ENCODE measurements at places on chromosomes 7 and 10.

- no peak overlapping the region for H3K4me3 ChIP-seq
- H3K27ac ChIP-seq = no peak overlapping the region
Measured at GRCh38 chr7:152647009-152647408, 28.9 kb downstream of the XRCC2 start.

GRCh38 chr10:35569111-35569707 is 35.9 kb upstream of the GJD4 start:
- no peaks in the 10 kb centered on the region for H3K27me3 ChIP-seq
- H3K4me3 ChIP-seq = peak overlapping the region; percentile 13
- peaks cover 43% of the 10 kb centered on the region for H3K36me3 ChIP-seq
- peak overlapping the region; percentile 98 for H3K27ac ChIP-seq

GRCh38 chr10:63466144-63466935 is 563 bp upstream of the JMJD1C start:
- H3K27me3 ChIP-seq = no peaks in the 10 kb centered on the region
- H3K36me3 ChIP-seq = peaks cover 20% of the 10 kb centered on the region

DNA sequence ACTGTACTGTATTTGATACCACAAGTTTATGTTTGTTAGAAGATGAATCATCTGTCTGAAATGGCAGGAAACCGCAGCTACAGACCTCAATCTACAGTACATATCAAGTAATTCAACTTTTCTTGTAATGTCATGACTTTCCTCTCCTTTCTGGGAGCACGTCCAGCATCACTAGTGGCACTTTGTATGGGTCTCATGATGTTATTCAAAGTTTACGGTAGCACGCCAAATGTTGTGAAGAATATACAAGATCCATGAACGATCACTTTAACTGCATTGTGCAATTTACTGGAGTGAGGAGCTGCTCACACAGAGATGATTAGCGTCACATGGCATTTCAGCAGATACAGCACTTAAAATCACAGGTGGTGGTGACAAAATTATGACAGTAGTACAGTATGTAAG is 257.8 kb upstream of the GNAI1 start:
- DNase-seq = no peak
- no peaks in the 10 kb centered on the region for H3K27me3 ChIP-seq
- H3K27ac ChIP-seq = no peak overlapping the region

GRCh38 chr7:28358423-28358868 is 53.9 kb upstream of the CREB5 start:
- H3K4me1 ChIP-seq = peaks cover 50% of the 10 kb centered on the region
- H3K36me3 ChIP-seq = peaks cover 6% of the 10 kb centered on the region
- DNase-seq = no peak
- peaks cover 8% of the 10 kb centered on the region for H3K27me3 ChIP-seq

DNA sequence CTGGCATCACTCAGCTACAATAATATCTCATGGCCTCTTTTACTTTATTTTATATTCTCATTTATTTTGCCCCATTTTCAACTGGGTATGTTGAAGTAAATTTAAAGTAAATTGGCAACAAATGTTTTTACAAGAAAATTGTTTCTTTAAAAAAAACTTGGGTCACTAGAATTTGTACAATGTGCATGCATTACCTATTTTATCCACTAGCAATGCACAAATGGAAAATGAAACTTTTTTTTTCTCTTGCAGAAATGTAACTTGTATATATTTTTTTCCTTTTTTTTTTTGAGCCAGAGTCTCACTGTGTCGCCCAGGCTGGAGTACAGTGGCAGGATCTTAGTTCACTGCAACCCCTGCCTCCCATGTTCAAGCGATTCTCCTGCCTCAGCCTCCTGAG is 10.3 kb upstream of the H2AZ2 start:
- H3K27ac ChIP-seq = no peak overlapping the region

DNA sequence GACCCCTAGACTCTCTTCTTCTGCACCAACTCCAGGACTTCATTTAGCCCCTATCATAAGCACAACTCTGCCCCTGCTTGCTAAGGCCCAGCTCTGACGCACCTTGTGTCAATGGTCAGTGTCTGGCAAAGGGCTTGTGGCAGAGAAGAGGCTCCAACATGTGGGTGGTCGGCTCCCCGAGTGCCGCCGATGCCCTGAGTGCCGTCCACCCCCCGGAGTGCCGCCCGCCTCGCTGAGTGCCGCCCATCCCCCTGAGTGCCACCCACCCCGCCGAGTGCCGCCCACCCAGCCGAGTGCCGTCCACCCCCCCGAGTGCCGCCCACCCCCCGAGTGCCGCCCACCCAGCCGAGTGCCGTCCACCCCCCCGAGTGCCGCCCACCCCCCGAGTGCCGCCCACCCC is 50.3 kb downstream of the ASB13 start:
- DNase-seq = no peak
- peaks cover 80% of the 10 kb centered on the region for H3K4me1 ChIP-seq
- no peaks in the 10 kb centered on the region for H3K27me3 ChIP-seq
- no peak overlapping the region for H3K4me3 ChIP-seq

DNA sequence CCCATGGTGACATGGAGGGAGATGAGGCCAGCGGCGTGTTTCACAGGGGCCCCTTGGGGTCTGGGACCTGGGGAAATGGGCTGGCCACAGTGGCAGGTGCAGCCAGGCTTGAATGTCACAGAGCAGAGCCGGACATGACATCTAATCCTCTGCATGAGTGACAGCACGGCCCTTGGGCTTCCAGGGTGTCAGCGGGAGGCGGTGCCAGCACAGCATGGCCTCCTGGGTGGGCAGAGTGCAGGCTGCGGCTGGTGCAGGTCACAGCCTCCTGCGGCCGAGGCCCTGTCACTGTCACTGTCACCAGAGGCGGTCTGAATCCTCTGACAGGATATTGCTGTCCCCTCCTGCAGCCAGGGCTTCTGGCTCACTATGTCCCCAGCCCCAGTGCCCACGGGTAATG is 18.2 kb downstream of the BHLHA15 start:
- peaks cover 11% of the 10 kb centered on the region for H3K36me3 ChIP-seq
- no peak overlapping the region for H3K4me3 ChIP-seq
- no peaks in the 10 kb centered on the region for H3K27me3 ChIP-seq
- no peak for DNase-seq
- no peak overlapping the region for H3K27ac ChIP-seq
- H3K4me1 ChIP-seq = peaks cover 31% of the 10 kb centered on the region

- H3K27me3 ChIP-seq = no peaks in the 10 kb centered on the region
- no peaks in the 10 kb centered on the region for H3K36me3 ChIP-seq
- peak overlapping the region; percentile 43 for H3K27ac ChIP-seq
- no peak for DNase-seq
- peaks cover 27% of the 10 kb centered on the region for H3K4me1 ChIP-seq
Measured at GRCh38 chr7:15407910-15408309, 153.9 kb downstream of the AGMO start.

Data from nephron progenitor cell (in vitro differentiated cells).